ENCODE measurements at places on chromosomes 2 and 18. TPM values are rescaled to one million over a fixed set of nuclear protein-coding genes. Genes with fewer than 3 reads are reported as not detected.

The MYO5B gene
- total RNA-seq, result 1.6 TPM

The DUSP11 gene
- total RNA-seq, result 13.0 TPM

DNA sequence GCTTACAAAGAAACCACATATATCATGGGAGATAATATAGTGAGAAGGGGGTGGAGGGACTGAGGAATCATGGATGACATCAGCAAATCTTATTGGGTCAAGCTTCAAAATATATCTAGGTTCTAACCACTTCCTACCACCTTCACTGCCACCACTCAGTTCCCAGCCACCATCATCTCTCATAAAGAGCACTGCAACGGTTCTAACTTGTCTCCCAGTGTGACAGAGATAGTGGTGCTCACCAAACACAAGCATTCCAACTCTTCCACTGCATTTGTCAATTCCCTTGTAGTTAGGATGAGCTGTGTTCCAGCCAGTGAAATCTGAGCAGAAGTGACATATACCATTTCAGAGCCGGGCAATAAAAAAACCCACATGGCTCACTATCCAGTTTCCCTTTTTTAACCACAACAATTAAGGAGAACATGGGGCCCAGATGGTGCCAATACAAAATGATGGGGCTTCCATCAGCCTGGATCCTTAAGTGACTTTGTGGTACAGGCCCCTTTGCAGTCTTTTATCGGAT lies 318.1 kb downstream of the NBAS start:
- DNase-seq, result no peak

DNA sequence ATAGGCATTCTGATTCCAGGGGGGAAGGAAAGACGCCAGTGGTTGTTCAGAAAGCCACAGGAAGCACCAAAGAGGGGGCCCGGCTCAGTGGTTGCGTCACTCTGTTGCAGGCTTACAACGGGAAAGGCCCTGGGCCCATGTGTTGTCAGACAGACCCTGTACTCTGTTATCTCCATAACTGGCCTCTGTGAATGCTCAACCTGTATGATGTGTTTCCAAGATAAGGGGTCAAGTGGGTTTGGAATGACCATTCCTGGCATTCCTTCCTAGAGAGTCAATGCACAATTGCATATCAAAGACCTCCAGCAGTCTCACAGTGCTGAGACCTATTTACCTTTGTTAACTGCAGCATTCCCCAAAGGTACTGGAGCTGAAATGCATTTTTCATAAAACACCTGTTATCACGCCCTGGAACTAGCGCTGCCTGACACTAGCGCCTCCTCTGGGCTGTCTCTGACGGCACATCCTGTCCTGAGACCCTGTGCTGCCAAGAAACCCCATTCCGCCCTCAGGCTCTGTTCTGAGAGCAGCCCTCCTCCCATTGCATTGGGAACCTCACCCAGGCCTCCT lies 13.2 kb upstream of the LRRFIP1 start:
- DNase-seq, result no peak

DNA sequence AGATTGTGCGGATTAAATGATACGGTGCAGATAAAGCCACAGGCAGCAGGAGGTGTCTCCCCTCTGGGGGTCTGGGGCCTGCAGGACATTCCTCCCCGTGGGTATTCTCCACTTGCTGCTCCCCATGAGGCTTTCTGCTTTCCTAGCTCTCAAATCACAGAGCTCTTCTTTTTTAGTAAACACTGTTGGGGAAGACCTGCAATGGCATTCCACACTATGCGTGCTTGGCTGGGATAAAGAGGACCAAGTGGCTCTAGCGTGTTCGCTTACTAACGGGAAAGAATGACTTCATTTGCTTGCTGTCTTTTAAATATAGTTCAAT lies 146.5 kb downstream of the DDX1 start:
- DNase-seq, result no peak

The NDC80 gene
- total RNA-seq, result 5.0 TPM
